Inflammatory macrophage treated with lipopolysaccharide for 1 hour (primary cell): ENCODE measurements at places on chromosomes 16 and 17.

DNA sequence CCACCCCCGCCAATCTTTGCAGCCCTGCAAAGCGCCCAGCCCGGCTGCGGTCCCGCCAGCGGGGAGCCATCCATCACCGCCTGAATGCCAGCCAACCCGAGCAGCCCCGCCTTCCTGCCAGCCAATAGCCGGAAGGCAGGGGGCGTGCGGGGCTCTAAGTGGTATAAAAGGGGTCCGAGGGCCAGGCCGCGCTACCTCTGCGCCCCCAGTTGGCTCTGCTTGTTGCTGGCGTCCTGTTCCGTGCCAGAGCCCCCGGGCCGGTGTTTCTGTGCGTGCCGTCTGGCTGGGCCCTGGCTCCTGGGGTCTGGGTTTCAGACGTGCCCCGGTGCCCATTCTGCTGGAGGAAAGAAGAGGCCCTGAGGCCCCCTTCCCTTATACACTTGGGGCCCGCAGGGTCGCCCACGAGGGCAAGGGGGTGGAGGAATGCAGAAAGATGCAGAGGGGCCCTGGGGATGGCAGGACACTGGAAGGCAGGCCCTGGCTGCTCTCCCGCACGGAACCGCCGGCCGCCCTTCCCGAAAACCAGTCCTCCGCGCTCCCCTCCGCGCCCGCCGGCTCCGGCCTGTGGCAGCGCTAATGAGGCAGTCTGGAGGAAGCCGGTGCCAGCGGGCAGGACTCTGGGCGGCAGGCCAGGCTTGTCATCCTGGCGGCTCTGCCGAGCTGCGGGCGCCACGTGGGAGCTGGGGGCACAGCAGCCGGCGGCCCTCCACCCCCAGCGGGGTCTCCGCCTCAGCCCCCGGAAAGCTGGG lies 14.0 kb downstream of the COPZ2 start:
- DNase-seq = no peak

GRCh38 chr16:49647673-49648072 lies 208.2 kb downstream of the ZNF423 start:
- DNase-seq = no peak

- DNase-seq = no peak
These were observed 31.0 kb upstream of the SLC5A10 start for GRCh38 chr17:18920911-18921441.

GRCh38 chr16:5072334-5073278 lies 963 bp downstream of the ALG1 start:
- DNase-seq = no peak

GRCh38 chr16:3182608-3183444 lies 5.2 kb upstream of the OR1F1 start:
- DNase-seq = peak; percentile 62

DNA sequence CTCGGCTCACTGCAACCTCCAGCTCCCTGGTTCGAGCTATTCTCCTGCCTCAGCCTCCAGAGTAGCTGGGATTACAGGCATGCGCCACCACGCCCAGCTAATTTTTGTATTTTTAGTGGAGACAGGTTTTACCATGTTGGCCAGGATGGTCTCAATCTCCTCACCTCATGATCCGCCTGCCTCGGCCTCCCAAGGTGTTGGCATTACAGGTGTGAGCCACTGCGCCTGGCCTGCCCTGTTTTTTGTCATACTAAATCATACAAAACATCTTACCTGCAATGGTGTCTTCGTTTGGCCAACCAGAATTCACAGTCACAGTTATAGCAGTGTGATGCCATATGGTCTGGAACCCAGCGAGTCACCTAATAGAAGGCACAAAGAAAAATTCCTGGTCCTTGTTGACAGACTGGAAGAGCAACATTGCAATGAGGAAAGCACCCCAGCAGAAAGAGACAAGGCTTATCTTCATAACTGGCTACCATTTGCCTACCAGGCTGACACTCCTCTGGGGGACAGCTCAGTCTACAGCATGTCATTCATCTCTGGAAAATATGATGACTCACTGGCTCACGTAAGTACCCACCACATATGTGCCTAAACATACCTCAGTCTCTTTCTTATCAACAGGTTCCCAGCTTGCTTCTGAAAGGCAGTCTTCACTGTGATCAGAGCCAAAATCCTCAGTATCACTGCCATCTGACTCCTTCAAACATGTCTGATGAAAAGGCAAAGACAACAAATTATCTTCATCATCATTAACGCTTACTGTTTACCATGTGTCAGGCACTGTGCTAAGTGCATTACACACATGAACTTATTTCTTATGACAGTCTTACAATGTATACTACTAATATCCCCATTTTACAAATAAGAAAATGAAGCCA lies 4.3 kb upstream of the HSF5 start:
- DNase-seq = no peak

DNA sequence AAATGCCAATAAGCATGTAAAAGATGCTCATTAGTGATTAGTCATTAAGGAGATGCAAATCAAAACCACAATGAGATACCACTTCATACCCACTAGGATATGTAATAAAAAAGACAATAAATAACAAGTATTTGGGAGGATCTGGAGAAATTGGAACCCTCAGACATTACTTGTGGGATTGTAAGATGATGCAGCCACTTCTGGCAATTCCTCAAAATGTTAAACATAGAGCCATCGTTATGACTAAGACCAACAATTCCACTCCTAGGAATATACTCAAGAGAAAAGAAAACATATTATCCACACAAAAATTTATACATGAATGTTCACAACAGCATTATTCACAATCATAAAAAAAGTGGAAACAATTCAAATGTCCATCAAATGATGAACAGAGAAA lies 336.2 kb upstream of the PMFBP1 start:
- DNase-seq = no peak

- DNase-seq = no peak
These were observed 328.7 kb downstream of the WWOX start for GRCh38 chr16:78428193-78428592.

DNA sequence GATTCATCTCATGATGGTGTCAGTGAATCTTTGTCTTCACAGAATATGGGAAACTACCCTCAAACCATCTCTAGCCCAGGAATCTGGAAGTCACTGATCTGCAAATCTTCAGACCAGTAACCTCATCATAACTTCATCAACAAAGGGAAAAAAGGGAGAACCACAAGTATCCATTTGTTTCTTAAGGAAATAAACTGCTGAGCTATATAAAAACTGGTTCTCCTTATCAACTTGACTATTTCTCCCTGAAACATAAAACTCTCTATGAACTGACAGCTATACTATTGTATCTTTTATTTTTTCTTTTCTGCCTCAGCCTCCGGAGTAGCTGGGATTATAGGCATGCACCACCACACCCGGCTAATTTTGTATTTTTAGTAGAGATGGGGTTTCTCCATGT lies 39.3 kb downstream of the TRIM37 start:
- no peak for DNase-seq

- DNase-seq = no peak
These were observed 143.7 kb downstream of the ZNF18 start for GRCh38 chr17:11853321-11854151.

- DNase-seq = no peak
These were observed 27.1 kb upstream of the VWA3A start for GRCh38 chr16:22065252-22065651.

- no peak for DNase-seq
These were observed 163.3 kb downstream of the HS3ST4 start for GRCh38 chr16:25855063-25855462.

DNA sequence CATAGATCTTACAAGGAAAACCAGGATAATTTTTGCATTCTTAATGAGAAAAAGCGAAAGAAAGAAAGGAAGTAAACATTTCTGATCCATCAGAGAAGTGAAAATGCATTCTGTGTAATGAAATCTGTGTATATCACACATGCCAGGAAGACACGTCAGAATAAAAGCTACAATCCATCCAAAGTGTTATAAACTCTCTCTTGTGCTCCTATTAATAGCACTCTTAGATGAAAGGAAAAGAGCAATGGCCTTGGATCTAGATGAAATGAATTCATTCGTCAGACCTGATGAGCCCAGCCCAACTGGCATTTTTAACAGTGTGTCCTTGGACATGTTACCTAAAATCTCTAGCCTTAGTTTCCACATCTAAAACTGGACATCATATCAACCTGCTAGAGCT lies 885.5 kb downstream of the CDH11 start:
- DNase-seq = no peak

GRCh38 chr16:85994492-85995490 lies 95.8 kb downstream of the IRF8 start:
- DNase-seq = no peak

DNA sequence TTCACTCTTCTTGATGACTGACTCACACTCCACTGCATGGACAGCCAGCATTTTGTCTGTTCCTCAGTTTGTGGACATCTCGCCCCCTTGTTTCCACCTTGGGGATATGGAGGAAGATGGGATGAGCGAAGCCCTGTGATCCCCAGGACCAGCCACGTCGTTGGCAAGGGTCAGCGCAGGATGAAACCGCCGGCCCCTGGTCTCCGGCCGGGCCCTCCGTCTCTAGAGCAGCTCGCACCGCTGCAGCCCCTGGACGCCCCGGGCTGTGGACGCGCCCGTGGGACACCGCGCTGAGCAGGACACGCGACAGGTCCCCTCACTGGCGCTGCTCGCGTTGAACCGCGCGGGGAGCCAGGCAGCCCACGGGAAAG lies 604 bp upstream of the ZC3H18 start:
- no peak for DNase-seq

GRCh38 chr17:15513058-15513791 lies 45.8 kb upstream of the CDRT4 start:
- no peak for DNase-seq

- no peak for DNase-seq
These were observed 5.0 kb downstream of the TSPAN10 start for GRCh38 chr17:81641825-81642489.

- DNase-seq = no peak
These were observed 24.5 kb downstream of the UNK start for GRCh38 chr17:75808905-75809621.

- DNase-seq = peak; percentile 74
These were observed 1.8 kb upstream of the PPM1D start for GRCh38 chr17:60598001-60598736.

GRCh38 chr16:84367750-84368307 lies 509 bp upstream of the ATP2C2 start:
- no peak for DNase-seq

DNA sequence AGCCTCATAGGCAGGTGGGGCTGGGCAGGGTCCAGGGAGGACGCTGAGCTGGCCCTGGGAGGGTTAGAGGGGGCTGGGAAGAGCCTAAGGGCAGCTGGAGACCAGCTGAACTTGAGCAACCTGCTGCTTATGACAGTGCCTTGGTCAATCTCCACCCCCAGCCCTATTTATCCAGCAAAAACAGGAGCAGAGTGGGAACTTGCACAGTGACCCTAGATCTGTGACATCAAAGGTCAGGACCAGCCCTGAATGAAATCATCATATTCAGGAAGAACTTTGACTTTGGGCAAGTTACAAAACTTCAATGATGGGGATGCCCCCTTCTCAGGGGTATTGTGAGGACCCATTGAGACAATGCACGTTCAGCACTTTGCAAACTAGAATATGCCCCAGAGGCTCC lies 9.4 kb downstream of the CD300LF start:
- peak; percentile 57 for DNase-seq

DNA sequence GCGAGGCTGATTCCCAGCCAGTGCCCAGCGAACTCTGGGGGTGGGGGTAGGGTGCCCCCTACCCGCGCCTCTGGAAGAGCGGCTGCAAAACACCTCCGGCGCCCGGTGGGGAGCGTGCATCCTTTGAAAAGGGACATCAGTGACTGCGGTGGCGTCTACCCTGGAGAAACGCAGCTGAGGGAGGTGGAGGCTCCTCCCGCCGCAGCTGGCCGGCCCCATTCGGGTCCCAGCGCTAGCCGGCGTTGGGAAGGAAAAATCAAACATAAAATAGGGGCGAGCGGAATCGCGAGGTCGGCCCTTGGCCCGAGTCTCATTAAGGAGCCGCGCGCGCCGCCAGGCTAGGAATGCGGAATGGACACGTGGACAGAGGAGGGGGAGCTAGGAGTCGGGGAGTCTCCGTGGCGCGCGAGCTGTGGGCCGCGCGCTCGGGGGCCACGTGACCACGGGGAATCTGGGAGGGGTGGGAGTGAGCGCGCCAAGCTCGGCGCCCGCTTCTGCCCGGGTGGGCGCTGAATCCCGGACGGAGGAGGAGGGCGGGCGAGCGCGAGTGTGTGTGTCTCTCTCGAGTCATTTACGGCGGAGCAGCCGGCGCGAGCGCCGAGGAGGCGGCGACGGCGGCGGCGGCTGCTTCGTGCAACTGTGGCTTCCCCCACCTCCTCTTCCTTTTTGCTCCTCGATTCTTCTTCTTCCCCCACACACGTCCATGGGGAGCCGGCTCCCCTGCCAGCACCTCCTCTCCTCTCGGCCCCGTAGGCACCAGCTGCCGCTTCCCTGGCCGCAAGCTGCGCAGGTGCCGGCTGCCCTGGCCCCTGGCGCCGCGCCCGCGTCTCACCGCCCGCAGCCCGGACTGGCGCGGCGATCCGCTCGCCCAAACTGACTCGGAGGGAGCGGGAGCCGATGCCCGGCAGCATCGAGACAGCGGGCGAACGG lies at the start of gene TMEM132E:
TMEM132E (plus strand) TSS at position 566 of the 930 bp plus-strand sequence. CDS start 1,495 bp downstream, outside the sequence.
- DNase-seq = peak; percentile 34

DNA sequence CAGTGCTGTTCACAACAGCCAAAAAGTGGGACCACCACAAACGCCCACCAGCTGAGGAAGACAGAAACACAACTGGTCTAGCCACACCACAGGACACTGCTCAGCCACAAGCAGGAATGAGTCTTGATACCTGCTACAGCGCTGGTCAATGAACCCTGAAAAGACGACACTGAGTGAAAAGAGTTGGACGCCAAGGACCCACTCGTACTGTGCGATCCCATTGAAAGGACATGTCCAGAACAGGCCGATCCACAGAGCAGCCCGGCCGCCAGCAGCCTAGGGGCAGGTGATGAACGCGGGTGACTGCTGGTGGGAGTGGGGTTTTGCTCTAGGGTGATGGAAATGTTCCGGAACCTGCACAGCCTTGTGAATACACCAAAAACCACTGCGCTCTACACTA lies 10.6 kb upstream of the SLC38A8 start:
- DNase-seq = no peak

- DNase-seq = no peak
These were observed 276.6 kb upstream of the TNRC6C start for GRCh38 chr17:77681861-77682260.
